ENCODE measurements at places on chromosomes 6 and 20.

DNA sequence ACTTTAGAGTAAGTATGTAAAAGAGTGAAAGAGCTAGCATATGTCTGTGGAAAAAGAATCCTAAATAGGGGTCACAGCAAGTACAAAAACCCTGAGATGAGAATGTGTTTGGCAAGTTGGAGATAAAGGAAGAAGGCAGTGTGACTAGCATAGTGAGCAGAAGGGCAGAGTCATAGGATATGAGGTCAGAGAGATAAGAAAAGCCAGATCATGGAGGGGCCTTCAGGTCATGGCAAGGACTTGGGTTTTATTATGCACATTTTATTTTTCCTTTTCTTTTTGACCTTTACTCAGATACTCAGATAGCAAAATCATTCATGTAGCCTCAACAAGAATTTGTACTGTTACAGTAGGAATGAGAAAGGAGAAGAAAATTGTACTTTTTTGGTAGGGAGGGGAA lies 138.0 kb downstream of the GJA1 start:
- no peak for ATAC-seq

- ATAC-seq = no peak
Measured at GRCh38 chr6:134621858-134622257, 303.9 kb upstream of the SGK1 start.

GRCh38 chr20:16419138-16419715 lies 154.0 kb downstream of the KIF16B start:
- ATAC-seq = no peak

GRCh38 chr6:37809197-37809543 lies 10.4 kb upstream of the ZFAND3 start:
- no peak for ATAC-seq

DNA sequence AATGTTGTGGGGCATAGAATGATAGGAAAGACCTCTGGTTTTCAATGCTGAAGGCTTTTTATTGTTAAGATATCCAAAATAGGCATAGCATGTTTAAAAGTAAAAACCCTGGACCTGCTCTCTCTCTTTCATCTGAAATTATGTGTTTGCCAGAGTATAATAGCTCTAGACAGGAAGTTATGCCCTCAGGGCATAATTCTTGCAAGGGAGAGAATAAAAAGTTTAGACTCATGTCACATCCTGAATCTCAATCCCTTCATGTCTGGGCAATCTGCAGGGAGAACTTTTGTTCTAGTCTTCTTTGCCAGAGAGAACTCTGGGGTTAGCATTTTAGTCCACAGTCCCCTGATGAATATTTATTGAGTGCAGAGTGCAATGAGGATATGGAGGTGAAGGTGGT lies 297.3 kb upstream of the FLRT3 start:
- ATAC-seq = no peak

DNA sequence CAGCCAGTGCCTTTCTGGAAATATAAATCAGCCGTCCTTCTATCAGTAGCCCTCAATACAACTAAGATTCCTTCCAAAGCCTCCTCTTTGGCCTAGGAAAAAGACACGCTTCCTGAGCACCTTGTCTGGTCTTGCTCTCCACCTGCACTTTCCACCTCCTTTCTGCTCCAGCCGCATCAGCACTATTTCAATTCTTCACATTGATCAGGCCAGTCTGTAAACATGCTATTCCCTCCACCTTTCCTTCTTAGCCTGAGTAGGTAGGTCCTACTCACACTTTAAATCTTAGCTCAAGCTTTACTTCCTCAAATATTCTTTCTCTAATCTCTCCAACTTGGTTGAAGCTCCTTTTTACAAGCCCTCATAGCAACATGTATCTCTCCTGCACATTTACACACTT lies 11.4 kb downstream of the RANBP9 start:
- no peak for ATAC-seq

- no peak for ATAC-seq
Measured at GRCh38 chr20:58635279-58635665, 15.8 kb upstream of the STX16 start.

DNA sequence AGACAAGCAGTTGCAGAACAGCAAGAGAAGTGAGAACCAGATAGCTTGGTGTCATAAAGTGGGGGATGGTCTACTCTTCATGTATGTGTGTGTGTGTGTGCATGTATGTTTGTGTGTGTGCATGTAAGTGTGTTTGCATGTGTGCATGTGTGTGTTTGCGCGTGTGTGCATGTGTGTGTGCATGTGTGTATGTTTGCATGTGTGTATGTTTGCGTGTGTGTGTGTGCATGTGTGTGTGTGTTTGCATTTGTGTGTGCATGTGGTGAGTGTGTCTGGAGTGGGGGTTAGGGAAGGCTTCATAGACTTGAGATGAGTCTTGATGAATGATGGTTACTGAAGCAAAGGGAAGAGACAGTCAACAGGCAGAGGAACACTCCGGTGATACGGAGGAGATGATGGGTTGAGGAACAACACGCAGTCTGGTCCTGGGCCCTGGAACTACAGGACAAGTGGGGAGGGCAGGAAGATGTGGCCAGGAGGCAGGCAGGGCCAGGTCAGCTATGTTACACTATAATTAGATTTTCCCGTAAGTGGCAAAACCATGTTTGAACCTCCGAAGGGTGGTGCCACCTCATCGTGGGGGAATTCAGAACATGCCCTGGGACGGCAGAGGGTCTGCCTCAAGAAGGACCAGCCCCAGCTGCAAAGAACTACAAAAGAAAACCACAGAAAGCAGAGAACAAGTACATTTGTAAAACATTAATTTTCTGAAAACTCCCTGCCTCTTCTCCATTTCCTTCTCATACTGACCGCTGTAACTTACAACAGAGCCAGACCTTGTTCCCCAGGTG lies 38.7 kb upstream of the PDE10A start:
- ATAC-seq = no peak

GRCh38 chr20:16701296-16701695 lies 28.5 kb upstream of the SNRPB2 start:
- ATAC-seq = peak; percentile 50

DNA sequence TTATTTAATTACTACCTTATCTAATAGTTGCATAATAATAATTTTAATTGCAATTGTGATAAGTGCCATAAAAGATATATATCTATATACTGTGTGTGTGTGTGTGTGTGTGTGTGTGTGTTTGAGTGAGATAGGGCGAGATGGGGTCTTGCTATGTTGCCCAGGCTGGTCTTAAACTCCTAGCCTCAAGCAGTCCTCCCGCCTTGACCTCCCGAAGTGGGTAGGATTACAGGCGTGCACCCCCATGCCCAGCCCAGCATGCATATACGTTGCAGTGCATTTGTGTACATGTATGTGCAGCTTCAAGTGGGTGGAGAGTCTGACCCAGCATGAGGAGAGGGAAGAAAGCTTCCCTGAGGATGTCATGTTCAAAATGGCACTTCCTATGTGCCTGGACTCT lies 4.6 kb upstream of the RIMS4 start:
- ATAC-seq = no peak

DNA sequence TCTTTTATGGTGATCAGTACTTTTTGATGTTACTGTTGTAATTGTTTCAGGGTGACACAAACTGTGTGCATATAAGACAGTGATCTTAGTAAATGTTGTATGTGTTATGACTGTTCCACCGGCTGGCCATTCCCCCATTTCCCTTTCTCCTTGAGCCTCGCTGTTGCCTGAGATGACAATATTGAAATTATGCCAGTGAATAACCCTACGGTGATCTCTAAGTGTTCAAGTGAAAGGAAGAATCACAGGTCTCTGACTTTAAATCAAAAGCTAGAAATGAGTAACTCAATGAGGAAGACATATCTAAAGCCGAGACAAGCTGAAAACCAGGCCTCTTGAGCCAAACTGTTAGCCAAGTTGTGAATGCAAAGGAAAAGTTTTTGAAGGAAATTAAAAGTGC lies 32.3 kb downstream of the TULP4 start:
- ATAC-seq = no peak

DNA sequence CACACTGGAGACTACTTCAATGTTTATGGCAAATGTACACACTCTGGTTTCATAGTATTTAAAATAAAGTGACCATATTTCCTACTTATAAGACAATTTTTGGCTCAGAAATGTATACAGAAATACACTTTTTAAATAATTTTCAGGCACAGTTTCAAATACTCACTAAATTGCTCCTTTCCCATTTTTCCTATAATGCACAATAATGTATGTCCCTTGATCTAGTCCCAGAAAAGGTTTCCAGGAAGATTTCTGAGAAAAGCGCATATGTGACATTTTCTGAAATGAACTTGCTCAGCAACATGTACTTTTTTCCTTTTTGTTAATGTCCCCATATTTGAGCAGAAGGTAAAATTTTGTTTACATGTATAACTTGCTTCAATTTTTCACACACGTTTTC lies 591.4 kb downstream of the CD109 start:
- ATAC-seq = no peak

DNA sequence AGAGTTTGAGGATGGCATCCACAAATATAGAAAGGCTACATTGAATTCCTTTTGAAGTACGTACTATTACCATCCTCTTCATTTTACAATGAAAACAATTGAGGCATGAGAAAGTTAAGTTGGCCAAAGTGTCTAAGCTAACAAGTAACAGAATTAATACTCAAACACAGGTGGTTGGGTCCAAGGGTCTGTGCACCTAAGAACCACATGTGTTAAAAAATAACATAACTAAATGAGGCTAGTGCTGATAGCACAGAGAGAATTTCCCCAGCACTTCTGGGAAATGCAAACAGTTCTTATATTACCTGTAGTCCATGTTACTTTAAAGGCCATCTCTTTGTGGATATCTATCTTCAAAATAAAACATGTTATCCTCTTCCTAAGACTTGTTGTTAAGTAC lies 10.5 kb upstream of the KHDRBS2 start:
- no peak for ATAC-seq

GRCh38 chr6:134683783-134684422 lies 266.0 kb downstream of the ALDH8A1 start:
- no peak for ATAC-seq

DNA sequence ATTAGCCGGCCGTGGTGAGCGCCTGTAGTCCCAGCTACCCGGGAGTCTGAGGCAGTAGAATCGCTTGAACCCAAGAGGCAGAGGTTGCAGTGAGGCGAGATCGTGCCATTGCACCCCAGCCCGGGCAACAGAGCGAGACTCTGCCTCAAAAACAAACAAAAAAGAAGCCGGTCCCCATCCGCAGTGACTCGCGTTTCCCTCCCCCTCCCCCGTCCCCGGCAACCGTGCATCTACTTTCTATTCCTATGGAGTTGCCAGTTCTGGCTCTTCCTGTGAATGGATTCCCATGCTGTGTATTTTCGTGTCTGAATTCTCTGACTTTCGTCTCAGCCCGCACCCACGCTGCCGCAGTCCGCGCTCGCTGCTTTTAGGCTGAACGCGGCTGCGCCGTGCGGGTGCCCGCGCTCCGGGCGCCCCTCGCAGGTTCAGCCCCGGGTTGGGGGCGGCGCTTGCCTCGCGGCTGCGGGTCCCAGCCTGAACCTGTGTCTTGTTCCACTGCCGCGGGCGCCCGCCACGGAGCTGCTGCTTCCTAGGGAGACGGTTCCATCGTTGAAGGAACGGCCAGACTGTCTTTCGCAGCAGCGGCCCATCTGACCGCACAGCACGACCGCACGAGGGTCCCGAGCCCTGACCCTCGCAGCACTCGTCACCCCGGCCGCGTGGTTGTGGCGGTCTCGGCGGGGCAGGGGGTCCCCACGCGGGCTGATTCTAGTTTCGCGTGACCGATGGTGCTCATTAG lies 1.1 kb upstream of the MRGBP start:
- ATAC-seq = no peak

GRCh38 chr6:1496836-1497760 lies 107.7 kb downstream of the FOXF2 start:
- no peak for ATAC-seq

- peak; percentile 53 for ATAC-seq
Measured at GRCh38 chr6:11976489-11976888, 35.6 kb upstream of the HIVEP1 start.
